ENCODE measurements at places on chromosomes 4 and X. TPM values are rescaled to one million over a fixed set of nuclear protein-coding genes. Genes with fewer than 3 reads are reported as not detected.

DNA sequence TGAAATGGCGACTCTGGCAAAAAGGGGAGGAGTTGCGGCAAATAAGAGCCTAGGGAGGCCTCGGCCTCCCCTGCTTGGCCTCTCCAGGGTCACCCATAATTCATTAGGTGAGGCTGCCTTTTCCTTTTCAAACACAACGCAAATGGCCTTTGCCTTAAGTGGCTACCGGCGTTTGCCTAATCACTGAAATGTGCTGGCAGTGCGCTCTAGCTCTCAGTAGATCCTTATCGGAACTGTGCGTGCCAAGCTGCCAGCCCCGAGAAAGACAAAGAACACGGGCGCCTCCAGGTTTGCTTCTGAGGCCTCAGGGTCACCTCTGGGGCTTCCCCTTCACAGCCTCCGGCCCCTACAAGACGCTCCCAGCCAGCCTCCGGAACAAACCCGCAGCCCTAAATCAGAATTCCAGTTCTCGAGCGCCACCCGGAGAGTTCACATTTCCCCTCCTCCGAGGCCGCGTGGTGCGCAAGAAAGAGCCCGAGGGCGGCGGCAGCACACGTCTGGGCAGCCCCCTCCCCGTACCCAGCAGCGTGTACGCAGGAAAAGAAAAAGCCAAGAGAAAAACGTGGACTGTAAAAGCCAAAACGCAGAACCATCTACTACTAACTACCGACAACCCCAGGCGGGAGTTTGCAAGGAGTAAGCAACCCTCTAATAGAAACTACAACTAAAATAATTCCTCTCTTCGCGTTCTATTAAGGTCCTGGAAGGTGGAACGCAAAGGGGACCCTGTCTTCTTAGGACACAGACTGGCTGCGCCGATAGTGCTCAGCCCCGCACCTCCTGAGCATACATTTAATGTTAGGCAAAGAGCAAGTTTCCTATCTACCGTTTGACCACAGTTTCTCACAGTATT is 76.5 kb upstream of the BCOR start:
- no peak for DNase-seq

GRCh38 chrX:13933352-13933751 is 96.3 kb downstream of the GEMIN8 start:
- no peak for DNase-seq

- DNase-seq, result no peak
Measured at GRCh38 chr4:10590896-10591295, 93.7 kb downstream of the CLNK start.

GRCh38 chr4:1569461-1570151 is 114.5 kb downstream of the FAM53A start:
- DNase-seq, result no peak

DNA sequence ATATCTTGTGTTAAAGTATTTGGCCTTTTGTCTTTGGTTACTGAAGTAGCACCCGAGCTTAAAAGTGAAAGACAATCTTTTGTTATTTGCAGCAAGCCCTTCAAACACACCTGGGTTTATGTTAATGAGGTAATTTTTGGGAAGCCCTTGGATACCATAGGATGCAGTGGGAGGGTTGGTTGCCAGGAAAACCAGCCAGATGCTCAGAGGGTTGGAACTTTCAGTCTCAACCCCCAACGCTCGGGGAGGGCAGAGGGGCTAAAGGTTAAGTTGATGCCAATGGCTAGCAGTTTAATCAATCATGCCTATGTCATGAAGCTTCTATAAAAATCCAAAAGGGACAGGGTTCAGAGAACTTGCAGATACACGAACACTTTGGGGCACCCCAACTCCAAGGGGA is 17.2 kb upstream of the GPR173 start:
- no peak for DNase-seq

GRCh38 chrX:146385529-146385928 is 424.0 kb upstream of the CXorf51B start:
- DNase-seq, result no peak

DNA sequence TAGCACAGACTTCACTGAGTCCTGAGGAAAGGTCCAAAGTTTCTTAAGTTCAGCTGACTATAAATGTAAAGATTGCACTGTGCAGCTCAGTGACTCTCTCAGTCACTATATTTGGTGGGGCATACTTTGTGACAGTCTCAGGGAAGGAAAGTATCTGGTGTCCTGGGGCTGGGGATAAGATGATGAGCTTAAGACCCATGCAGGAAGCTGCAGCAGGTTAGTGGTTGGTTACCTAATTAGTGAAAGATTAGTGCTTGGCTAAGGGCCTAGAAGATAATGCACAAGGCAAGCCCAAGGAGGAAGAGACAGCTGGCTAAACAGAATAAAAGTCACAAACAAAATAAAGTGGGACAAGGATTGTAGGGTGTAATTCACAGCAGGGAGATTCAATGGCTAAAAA is 25.4 kb upstream of the SLITRK4 start:
- no peak for DNase-seq

- no peak for DNase-seq
Measured at GRCh38 chr4:70177090-70177489, 18.4 kb upstream of the ODAM start.

The CHRNA9 gene
- total RNA-seq, result not detected

- DNase-seq, result no peak
Measured at GRCh38 chrX:119482041-119482440, 13.8 kb downstream of the SLC25A5 start.

The FAM13A gene
- total RNA-seq, result 4.0 TPM

The GYPE gene
- total RNA-seq, result 0.29 TPM

DNA sequence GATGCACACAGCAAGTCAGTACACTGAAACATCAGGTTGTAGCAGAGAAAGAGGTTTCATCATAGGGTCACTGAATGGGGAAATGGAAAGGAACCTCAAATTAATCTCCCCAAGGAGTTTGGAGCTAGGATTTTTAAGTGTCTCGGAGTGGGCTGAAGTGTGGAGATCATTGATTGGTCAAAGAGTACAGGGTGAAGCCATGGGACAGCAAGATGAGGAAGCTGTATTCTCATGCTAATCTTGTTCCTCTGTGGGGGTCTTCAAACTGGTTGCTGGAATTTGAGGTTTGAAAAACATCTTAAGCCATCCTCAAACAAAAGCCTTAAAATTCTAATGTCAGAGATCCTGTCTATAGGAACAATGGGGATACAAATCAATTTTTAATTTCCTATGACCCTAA is 78.8 kb upstream of the TEX13A start:
- DNase-seq, result no peak

DNA sequence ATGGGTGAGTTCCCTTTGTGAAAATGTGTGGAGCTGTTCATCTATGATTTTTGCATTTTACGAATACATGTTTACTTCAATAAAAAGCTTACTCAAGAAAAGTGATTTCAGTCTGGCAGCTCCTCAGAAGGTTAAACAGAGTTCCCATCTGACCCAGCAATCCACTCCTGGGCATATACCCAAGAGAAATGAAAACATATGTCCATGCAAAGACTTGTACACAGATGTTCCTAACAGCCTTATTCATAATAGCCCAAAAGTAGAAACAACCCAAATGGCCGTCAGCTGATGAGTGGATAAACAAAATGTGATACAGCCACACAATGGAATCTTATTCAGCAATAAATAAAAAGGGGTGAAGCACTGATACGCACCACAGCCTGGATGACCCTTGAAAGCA is 20.8 kb downstream of the CLCN4 start:
- DNase-seq, result no peak

The ABRAXAS1 gene
- 19.7 TPM for total RNA-seq

DNA sequence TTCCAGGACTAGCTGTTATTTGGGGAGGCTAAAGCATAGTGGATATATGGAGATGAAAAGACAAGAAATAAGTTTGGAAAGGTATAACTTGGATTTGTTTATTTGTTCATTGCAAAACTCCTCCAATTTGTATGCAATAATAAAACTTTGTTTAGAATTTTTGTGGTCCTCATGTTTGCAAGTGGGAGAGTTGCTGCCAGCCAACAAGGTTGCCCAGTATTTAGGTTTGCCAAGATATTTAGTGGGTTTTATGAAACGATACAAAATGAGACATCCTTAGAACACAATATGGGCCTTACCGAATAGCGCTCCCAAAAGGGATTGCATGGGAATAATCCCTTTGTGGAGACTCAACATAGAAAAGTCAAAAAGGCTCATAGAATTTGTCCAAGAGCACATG is 162.1 kb downstream of the INPP4B start:
- no peak for DNase-seq

GRCh38 chr4:83618991-83619645 is 83.2 kb downstream of the GPAT3 start:
- no peak for DNase-seq

DNA sequence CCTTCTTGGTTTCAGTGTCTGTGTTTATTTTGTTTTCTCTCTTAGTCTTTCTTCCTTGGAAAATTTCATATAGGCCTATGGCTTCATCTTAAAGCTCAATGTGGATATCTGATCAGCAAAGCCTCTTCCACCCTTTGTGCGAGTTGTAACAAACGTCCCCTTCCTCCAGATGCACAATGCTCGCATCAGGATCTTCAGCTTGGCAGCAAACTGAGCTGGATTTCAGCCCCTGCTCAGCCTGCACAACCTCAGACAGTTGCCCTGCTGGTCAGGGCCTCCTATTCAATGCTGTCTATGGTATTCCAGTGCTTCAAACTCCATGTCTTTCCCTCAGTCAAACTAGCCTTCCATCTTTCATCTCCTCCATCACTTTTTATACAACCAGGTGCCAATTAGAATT is 309.4 kb downstream of the ARHGAP24 start:
- DNase-seq, result no peak

The OTC gene
- total RNA-seq, result not detected

DNA sequence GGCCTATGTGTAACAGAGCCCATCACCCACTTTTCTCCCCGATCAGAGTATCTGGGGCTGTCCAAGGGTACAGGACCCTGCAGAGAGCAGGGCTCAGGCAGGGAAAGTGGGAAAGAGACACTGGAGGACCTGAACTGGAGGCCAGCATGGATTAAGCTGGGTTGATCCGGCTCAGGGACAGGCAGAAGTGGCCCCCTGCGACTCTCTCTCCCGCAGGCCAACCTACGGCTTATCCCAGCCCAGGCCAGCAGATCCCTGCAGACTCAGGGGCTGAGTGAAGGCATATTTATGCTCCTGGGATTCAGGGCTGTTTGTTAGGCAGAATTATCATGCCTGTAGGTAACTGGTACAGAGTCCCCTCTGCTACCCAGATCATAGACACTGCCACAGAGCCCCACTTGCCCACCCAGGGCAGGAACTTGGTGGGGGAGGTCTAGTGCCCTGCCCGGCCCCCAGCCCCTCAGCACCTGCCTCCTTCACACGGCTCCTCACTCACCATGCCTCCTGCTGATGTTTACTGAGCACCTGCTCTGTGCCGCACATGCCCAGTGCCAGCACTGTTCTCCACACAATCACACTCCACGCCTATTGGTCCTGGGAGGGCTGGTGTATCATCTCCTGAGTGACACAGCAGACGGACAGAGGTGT is 87.3 kb downstream of the ADRA2C start:
- DNase-seq, result no peak

DNA sequence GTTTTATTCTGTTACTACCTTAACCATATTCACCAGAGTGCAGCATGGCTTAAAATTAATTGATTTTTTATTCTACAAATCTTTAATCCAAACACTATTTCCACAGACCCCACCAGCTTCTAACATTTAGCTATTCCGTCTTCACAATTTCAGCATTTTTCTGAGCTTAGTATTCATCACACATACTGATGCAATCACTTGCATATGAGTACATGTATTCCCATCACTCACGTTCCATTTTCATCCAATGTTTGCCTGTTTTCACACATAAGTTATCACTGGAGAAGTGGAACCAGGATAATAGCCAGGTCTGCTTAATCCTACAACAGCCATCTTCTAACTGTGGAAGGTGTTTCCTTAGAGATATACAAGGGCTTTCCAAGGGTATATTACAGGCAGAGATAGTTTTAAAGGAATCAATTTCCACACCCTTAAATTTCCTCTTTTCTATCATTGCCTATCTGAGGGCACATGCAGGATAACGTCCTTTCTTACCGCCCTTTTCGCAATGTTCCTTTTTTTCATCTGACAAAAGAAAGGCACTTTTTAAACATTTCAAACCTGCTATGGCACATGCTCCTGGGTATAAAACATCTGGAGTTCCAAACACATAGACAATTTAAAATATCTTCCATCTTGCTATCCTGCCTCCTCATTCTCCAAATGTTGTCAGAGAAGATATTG is 115.8 kb downstream of the CORIN start:
- DNase-seq, result no peak

DNA sequence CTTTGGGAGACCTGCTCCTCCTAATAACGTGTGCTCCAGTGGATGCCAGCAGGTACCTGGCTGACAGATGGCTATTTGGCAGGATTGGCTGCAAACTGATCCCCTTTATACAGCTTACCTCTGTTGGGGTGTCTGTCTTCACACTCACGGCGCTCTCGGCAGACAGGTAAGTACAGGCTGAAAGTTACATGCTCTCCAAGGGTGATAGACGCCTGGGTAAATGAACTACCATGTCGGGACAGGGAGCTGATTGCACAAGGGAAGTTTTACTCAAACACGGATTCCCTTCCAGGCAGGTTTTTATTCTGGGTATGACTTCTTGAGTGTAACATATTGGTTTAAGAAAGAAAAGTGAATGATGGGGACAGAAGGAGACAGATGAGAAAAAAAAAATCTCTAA is 836 bp downstream of the GRPR start:
- no peak for DNase-seq

DNA sequence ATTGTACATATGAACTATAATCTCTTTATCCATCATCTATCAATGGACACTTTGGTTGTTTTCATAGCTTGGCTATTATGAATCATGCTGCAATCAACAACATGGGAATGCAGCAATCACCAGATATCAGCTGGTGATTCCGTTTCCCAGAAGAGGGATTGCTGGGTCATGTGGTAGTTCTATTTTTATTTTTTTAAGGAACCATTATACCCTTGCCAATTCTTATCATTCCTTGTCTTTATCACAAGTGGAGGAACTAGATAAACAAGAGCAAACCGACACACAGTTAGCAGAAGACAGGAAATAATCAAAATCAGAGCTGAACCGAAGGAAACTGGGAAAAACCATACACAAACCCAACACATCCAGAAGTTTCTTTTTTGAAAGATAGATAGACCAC is 14.5 kb upstream of the LNX1 start:
- no peak for DNase-seq

GRCh38 chrX:123801901-123802300 is 58.0 kb upstream of the XIAP start:
- no peak for DNase-seq

DNA sequence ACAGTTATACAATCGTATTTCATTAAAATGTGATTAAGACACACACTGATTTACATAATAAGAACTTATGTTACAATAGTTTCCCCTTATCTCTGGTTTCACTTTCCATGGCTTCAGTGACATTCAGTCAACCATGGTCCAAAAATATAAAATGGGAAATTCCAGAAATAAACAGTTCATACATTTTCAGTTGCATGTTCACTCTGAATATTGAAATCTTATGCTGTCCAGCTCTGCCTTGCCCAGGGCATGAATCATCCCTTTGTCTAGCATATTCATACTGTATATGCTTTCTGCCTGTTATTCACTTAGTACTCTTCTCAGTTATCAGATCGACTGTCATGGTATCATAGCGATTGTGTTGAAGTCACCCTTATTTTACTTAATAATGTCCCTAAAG is 173.8 kb upstream of the DCAF12L2 start:
- no peak for DNase-seq
